ENCODE measurements at places on chromosomes 13 and 19.
A peak's percentile ranks its signal among the peaks of the same experiment; 100 is the strongest.

GRCh38 chr19:49672131-49672919, 4.7 kb upstream of the PRMT1 start:
- peak; percentile 77 for DNase-seq

DNA sequence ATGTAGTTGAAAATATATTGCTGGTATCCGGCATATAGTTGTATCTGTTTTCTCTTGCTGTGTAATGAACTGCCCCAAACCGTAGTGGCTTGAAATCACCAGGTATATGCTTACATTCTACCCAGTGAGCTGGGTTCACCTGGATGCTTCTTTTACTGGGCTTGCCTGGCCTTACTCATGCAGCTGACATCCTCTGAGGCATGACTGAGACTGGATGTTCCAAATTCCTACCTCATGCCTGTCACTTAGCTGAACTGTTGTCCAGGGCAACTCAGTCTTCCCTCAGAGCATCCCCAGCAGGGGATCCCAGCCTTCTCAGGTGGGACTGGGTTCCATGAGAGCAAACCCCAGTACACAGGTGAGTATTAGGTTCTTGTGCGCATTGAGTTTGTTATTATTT, 66.8 kb downstream of the IFT88 start:
- no peak for DNase-seq

GRCh38 chr19:39212375-39212742, 8.3 kb upstream of the SYCN start:
- DNase-seq: peak; percentile 64

- DNase-seq: no peak
Measured at GRCh38 chr19:47122359-47123335, 8.0 kb upstream of the SAE1 start.

GRCh38 chr13:22062478-22063205, 391.8 kb downstream of the FGF9 start:
- DNase-seq: peak; percentile 26

GRCh38 chr19:3470500-3471128, 9.7 kb downstream of the SMIM24 start:
- DNase-seq: no peak

- DNase-seq: peak; percentile 34
Measured at GRCh38 chr19:35445826-35446593, 2.0 kb upstream of the FFAR2 start.

DNA sequence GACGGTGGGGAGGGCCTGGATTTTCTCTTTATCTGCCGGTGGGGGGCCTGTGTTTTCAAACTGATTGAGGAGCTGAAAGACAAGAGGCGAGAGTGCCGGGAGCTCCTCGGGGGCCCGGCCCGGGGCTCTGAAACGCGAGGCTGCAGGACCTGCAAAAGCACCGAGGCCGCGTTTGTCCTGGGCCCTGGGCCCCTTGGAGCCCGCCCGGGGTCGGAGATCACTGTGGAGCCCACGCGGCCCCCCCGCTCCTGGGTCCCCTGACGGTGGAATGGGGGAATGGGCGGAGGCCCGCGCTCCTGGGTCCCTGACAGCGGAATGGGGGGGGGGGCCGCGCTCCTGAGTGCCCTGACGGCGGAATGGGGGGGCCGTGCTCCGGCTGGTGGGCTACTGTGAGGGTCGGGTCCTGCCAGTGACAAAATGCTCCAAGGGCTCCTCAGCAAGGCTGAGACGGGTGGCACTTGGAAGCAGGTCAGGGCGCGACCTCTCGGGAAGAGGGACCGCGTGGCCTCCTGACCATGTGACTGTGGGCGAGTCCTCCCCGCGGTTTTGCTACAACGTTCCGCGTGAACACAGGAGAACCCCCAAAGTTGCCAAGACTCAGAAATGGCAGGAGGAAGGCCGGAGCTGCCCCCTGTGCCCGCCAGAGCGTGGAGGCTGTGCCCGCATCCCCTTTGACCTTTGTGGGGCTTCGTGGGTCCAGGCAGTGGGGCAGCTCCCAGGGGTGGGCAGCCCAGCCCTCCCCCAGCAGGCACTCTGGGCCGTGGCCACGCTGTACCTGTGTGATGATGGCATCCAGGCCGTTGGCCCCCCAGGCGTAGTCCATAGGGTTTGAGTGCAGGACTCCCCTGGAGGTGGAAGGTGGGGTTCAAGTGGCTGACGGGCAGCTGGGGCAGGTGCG, 9.5 kb downstream of the FGF22 start:
- DNase-seq: no peak

DNA sequence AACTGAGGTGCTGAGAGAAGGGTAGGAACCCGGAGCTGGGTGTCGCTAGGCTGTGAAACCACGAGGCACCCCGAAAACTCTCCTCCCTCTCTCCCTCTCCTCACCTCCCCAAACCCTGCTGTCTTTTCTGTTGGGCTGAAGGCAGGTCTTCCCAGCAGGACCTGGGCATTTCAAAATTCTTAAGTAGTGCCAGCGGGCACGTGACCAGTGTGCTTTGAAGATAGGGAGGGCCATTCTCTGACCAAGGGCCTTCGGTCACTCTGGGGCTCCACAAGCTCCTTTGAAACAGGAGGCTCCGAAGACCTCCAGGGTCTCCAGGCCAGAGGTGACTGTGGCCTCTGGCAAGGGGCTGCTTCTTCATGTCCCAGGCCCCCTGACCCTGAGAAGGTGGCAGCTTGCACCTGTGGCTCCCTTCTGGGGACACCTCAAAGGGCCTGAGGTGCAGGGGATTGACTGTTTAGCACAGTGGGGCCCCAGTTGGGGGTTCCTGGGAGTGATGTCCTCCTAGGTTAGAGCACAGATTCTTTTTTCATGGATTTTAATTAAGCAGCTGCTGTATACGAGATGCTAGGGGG, 48.3 kb downstream of the DNM2 start:
- no peak for DNase-seq

- peak; percentile 68 for DNase-seq
Measured at GRCh38 chr13:51895906-51896888, 34.4 kb downstream of the CCDC70 start.

- no peak for DNase-seq
Measured at GRCh38 chr13:103694033-103694432, 627.8 kb upstream of the SLC10A2 start.

- DNase-seq: peak; percentile 73
Measured at GRCh38 chr19:8575467-8575997, 1.7 kb downstream of the MYO1F start.

GRCh38 chr13:106551751-106552150, 16.2 kb downstream of the ARGLU1 start:
- DNase-seq: no peak

DNA sequence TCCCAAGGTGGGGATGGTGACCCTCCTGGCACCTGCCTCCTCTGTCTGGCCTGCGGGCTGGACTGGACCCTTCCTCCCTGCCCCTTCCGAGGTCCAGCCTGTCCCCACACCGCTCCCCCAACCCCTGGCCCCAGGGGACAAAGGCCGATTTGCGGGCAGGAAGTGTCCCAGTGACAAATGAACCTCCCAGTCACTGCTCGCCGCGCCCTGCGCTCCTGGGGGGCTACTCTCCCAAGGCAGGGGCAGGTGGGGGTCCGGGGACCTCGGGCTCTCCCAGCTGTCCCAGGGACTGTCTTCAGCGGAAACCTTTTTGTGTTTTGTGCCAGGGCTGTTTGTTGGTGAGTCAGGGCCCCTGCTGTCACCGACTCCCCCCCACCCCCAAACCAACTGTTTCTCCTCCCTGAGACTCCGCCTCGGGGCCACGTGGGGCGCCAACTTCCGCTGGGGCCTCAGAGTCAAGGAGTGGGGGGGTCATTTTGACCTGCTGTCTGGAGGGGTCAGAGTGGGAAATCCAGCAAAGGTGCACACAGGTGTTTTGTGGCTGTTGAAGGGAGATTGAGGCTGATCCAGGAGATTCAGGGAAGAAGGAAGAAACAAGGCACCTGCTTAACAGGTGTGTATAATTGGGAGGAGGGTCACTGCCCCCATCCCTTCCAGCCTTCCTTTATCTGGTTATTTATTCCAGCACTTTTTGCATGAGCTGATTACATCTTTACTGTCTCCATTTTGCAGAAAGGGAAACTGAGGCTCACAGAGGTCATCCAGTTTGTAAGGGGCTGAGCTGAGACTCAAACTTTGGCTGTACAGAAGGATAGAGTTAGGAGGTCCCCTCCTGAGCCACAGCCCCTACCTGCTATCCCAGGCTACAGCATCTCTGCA, 831 bp downstream of the PGPEP1 start:
- peak; percentile 69 for DNase-seq
